ENCODE measurements at places on chromosomes 11 and 22. TPM values are rescaled to one million over a fixed set of nuclear protein-coding genes. Genes with fewer than 3 reads are reported as not detected.
A peak's percentile ranks its signal among the peaks of the same experiment; 100 is the strongest.

- DNase-seq = no peak
- peak overlapping the region; percentile 75 for H3K27ac ChIP-seq
- peaks cover 4% of the 10 kb centered on the region for H3K36me3 ChIP-seq
Observed at GRCh38 chr11:69352715-69353319, 58.9 kb downstream of the MYEOV start.

DNA sequence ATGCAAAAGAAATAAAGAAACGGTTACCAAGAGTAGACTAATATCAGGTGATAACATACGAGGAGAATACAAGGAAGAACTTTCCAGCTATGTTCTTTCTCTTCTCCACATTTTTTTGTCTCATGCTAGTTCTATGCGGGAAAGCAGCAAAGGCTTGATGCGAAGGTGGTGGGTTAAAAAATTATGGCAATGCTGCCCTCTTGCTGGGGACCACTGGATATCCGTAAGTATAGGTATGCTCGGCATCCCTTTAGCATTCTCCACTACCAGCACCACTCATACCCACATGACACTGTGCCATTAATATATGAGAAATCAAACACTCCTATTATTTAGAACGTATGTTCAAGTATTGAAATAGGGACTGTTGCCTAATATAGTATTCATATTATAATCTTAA lies 776.4 kb downstream of the LRRC4C start:
- no peak overlapping the region for H3K27ac ChIP-seq
- no peaks in the 10 kb centered on the region for H3K4me1 ChIP-seq
- H3K27me3 ChIP-seq = peaks cover 1% of the 10 kb centered on the region
- H3K4me3 ChIP-seq = no peak overlapping the region

GRCh38 chr11:104198576-104198975 lies 34.6 kb upstream of the PDGFD start:
- no peak overlapping the region for H3K4me3 ChIP-seq
- no peak for DNase-seq
- no peak overlapping the region for H3K27ac ChIP-seq
- H3K36me3 ChIP-seq = no peaks in the 10 kb centered on the region

DNA sequence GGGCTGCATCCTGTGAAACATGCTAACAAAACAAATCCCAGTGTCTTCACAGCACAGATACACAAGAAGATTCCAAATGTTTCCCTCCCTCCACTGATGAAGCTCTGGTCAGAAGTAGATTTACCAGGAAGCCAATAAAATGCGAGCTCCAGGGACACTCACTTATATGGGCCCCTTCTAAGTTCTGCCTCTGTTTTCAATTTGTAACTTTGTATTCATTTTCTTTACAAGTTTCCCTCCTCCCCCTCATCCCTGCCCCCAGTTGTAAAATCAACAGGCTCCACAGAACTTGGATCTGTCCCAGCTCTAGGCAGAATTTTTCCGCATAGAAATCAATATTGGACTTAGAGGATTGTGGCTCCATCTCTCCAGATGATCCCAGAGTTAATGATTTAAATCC lies 48.1 kb upstream of the ME3 start:
- H3K4me3 ChIP-seq = no peak overlapping the region
- peaks cover 7% of the 10 kb centered on the region for H3K36me3 ChIP-seq
- no peak overlapping the region for H3K27ac ChIP-seq

Gene C11orf16
- not detected for total RNA-seq

Gene PLAAT2
- not detected for total RNA-seq

Gene CYTH4
- not detected for total RNA-seq

Gene PAK1
- 126 TPM for total RNA-seq
